ENCODE measurements at places on chromosomes 5 and 9.

GRCh38 chr5:6080930-6081726 is 297.2 kb downstream of the MED10 start:
- DNase-seq = no peak

DNA sequence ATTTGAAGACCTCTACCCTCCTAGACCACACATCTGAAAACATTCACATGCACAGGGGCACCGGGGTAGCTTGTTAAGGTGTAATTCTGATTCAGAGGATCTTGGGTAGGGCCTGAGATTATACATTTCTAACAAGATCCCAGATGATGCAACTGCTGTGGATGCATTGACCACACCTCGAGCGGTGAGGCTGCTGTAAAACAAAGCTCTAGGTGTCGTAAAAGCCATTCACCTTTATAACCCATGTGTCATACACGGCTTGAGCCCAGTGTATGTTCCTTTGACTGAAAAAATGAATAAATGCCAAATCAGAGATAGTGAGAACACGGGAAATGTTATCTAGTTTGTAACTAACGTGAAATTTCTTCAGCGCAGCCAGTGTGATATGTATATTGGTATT is 1578.2 kb upstream of the WWC1 start:
- no peak for DNase-seq

GRCh38 chr9:35267710-35268109 is 105.9 kb downstream of the UNC13B start:
- DNase-seq = no peak

DNA sequence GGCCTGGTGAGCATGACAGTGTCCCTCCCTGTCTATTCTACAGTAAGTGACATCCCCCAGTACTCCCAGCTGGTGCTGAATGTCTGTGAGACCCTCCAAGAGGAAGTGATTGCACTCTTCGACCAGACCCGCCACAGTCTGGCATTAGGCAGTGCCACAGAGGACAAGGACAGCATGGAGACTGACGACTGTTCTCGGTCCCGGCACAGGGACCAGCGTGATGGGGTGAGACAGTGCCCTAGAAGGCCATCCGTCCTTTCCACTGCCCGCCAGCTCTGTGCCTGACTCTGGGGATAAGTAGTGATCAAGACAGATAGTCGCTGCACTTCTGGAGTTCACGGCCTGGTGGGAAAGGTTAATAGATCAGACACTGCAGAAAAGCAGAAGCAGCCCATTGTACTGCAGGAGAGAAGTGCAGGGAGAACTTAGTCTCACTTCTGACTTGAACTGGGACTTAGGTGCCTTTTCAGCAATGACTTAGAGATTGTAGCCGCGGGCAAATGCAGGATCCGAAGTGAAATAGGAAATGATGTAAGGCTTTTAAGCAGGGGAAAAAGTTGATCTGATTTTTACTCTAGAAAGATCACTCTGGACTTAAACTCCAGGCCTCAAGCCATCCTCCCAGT is 28.4 kb downstream of the SH3GLB2 start:
- DNase-seq = no peak

GRCh38 chr5:124725040-124725434 is 21.4 kb downstream of the ZNF608 start:
- no peak for DNase-seq

- no peak for DNase-seq
These were observed 119.1 kb upstream of the TBC1D2 start for GRCh38 chr9:98374385-98375051.

DNA sequence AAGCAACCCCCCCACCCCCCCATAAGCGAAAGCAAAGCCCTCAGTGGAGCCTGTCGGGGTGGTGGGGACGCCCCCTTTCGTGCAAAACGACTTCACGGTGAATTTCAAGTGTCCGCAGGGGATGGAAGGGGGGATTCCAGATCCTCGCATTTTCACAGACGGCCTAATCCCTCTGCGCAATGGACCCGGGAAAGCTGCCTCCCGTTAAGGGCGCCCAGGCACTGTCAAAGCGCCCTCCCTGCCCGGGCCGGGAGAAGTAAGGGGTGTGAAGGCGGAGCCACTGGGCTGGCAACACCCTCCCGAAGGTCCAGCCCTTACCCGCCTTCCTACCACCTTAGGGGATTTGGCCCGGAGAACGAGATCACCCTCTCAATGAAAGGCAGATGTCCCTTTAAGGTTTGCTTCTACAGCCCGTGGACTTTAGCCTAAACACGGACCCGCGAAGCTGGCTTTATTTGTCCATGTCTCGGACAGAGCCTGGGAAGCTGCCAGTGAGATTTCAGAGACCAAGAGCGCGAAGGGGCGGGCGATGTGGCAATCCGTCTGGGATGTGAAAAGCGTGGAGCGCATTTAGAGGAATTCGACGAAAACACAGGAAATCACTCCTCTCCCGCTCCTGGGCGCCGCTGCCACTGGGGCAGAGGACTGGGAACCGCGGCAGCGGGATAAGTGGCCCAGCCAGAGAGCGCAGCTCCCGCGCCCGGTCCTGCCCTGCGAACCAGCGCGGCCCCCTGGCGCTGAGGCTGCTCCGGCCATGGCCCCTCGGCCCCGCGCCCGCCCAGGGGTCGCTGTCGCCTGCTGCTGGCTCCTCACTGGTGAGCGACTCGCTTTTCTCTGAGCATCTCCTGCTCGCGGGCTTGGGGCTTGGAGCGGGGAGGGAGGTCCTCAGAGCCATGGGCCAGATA is at the start of the genes ITGA1 and PELO:
Gene ITGA1 (plus strand): TSS at position 317 of the 905 bp plus-strand sequence. CDS start 438 bp downstream, at position 755.
Gene PELO (plus strand): TSS at position 317 of the 905 bp plus-strand sequence. CDS start 12,479 bp downstream, outside the sequence.
- DNase-seq = no peak

- no peak for DNase-seq
These were observed 192.6 kb upstream of the IRX4 start for GRCh38 chr5:2075365-2075764.

GRCh38 chr5:175013251-175013650 is 288.9 kb downstream of the MSX2 start:
- no peak for DNase-seq

DNA sequence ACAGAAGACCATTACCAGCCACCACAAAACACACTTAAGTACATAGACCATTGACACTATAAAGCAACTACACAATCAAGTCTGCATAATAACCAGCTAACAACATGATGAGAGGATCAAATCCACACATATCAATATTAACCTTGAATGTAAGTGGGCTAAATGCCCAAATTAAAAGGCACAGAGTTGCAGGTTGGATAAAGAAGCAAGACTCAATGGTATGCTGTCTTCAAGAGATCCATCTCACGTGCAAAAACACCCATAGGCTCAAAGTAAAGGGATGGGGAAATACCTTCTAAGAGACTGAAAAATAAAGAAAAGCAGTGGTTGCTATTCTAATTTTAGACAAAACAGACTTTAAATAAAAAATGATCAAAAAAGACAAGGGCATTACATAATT is 113.6 kb upstream of the CD180 start:
- DNase-seq = no peak

- DNase-seq = no peak
These were observed 35.5 kb upstream of the B4GALT1 start for GRCh38 chr9:33202552-33203201.

DNA sequence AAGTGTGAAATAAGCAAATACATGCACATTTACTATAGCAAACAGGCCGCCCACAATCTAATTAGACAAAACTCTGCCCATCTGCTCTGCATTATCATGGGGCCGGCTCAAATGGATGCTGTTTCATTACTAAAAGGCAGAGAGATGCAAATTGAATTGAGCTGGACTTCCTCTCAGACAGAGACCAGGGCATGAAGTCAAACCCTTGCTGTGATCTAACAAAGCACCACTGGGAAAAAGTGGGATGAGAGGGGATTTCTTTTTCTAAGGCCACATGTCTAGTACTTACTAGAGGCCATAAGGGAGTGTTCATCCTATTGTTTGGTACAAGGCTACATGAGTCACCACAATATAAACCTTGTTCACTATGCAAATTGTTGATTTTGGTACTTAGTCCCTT is 614.7 kb downstream of the ISL1 start:
- no peak for DNase-seq

DNA sequence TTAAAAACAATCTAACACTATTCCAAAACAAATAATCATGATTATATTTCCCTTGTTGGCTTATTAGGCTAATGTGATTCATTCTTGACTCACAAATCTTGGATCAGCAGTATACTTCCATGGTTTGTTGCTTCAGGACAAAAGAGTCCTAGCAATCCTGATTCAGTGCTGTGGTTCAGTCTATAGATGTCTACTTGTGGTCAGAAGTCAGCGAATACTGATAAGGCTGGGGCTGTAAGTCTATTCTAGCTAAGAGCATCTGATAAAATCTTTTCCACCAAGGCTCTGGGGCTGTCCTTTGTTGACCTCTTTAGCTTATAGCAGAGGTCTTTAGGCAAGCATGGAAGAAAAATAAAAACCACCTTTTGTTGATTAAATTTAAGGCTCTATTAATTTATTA is 4.4 kb upstream of the SMIM3 start:
- no peak for DNase-seq

GRCh38 chr5:148924817-148925216 is 98.4 kb downstream of the ADRB2 start:
- no peak for DNase-seq

GRCh38 chr5:32625106-32625505 is 39.7 kb downstream of the SUB1 start:
- no peak for DNase-seq

DNA sequence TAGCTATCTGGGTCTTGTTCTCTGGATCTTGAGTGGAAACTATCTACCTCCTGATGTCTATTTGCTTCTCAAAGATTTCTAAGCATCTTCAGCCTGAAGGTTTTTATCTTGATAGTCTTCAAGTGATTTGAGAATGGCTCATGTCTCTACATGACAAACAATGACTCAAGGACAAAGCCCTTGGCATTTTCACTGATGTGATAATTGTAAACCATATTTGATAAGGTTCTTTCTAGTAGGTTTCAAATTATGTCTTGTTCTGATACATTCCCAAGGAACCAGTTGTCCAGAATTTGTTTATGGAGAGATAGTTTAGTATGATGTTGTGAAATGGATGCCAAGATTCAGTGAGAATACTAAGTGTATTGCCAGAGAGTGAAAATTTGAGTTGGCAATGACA is 1079.3 kb upstream of the CDH9 start:
- DNase-seq = no peak
